Activated T-helper 1 cell treated with anti-CD3 and anti-CD28 coated beads, Interleukin-12 subunit alpha, Interleukin-12 subunit beta, Interleukin-2, Interleukin-4 antibody, amounts not matched to agents 30 ng/mL and 10 ng/mL and 1 ng/mL, durations not matched to agents 14 hours and 24 hours and 36 hours (primary cell): ENCODE measurements at places on chromosomes 1 and 21.

DNA sequence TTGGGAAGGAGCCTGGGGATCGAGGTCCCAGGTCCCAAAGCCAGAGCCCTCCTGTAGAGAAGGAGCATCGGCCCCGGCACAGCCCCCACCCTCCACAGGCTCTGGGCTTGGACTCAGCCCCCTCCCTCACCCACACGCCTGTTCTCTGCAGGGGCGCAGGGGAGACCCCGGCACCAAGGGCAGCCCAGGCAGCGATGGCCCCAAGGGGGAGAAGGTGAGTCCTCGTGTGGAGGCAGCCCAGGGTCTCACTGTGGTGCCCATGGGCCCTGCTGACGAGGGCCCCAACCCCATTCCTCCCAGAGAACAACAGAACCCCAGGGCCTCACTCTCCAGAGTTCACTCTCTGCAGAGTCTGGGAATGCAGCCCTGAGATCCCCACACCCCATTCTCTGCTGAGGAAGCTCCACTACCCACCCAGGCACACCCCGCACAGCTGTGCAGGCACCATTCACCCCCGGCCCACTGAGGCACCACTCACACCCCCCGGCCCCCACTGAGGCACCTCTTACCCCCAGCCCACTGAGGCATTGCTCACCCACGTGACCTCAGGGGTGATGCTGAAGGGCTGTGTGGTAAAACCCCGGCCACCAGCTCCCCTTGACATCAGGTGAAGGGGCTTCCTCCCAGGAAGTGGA, 21.8 kb downstream of the COL6A2 start:
- no peak for DNase-seq

GRCh38 chr1:41102653-41103052, 81.1 kb upstream of the SLFNL1 start:
- no peak for DNase-seq

GRCh38 chr1:56433056-56433577, 146.2 kb downstream of the PLPP3 start:
- DNase-seq, result no peak

GRCh38 chr1:180247061-180247460, 17.0 kb downstream of the LHX4 start:
- no peak for DNase-seq

DNA sequence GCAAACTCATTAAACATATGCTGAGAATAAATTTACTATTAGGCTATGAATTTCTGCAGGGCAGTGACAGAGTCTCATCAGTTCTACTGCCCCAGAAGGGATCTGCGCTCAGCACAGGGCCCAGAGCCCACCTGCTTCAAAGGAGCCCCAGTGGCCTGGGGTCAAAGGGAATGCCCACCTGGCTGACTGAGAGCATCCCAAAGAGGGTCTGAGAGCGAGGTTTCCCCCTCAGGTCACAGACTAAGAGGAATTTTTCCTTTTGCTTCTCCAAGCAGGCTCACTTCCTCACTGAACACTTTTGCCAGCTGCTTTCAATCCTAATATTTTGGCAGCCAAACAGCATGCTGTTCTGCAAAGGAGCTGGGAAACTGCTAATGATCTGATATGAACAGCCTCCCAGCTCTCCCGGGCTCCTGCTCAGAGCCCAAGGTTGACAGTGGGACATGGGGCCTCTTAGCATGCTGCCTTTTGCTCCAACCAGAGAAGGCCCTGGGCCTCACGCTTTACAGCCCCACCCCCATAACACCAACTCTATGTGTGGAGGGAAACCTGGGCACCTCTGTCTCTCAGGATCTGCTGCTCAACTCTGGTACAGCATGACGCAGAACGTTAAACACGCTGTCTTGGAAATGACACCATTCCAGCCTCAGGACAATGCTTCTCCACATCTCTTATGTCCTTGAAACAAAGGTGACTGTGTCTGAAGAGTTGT, 70.7 kb upstream of the SYT6 start:
- no peak for DNase-seq

DNA sequence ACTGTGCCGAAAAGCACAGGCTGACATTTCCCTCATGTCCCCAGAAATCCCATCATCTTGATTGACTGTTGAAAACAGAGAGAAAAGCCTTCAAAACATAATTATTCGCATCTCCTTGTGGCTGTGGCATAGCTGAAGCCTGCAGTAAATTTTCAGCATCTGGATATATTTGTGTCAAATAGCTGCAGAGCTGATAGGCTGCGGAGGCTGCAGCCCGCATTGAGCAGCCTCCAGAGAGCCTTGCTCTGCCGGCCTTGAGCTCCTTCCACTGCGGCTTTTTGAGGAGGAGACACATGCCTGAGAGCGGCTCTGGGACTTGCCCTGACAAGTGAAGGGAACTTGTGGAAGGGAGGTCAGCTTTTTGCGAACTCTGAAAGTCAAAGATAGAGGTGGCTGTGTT, 144.7 kb downstream of the RYR2 start:
- DNase-seq, result no peak

DNA sequence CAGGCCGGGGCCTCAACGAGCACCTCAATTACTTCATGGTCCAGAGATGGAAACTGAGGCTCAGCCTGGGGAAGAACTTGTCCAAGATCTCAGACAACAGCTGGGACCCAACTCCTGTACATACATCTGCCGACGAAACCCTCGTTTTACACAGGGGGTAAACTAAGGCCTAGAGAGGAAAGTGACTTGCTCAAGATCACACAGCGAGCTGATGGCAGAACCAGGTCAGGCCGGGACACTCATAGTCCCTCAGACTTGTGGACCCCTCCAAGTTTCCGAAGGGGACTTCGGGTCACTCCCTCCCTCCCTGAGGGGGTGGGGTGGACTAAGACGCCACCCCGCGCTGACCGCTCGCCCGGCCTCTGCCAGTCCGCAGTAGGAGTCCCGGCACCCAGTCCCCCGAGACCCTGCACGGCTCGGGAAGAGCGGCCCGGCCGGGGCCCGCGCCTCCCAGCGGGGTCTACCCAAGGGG, 430 bp downstream of the WASF2 start:
- no peak for DNase-seq
